ENCODE measurements at places on chromosomes 5 and 9.

GRCh38 chr5:177403792-177404640, 3.6 kb upstream of the PFN3 start:
- DNase-seq, result no peak

- DNase-seq, result no peak
These were observed 3.4 kb upstream of the SLC46A2 start for GRCh38 chr9:112894041-112894440.

GRCh38 chr5:7871653-7872052, 2.7 kb downstream of the MTRR start:
- no peak for DNase-seq

- DNase-seq, result no peak
These were observed 133.4 kb downstream of the PAM start for GRCh38 chr5:102888483-102888882.

GRCh38 chr9:74304598-74304997, 192.5 kb upstream of the RORB start:
- no peak for DNase-seq

DNA sequence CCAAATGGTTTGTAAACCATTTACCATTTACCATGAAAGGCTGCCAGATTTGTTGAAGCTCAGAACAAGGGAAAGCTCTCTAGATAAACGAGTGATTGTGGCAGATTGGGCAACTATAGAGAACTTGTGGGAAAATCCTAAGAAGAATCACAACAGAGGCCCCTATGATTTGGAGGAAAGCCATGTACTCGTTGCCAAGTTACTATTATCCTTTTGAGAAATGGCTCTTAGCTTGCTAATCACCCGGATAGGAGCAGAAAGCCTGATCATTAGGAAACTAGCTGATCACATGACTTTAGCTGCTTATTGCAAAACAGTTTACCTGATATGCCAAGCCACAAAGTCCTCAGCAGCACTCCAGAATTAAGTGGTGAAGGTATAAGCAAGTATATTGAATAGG, 23.5 kb upstream of the ATG10 start:
- no peak for DNase-seq

- DNase-seq, result no peak
These were observed 1172.9 kb downstream of the CDH12 start for GRCh38 chr5:21680196-21680595.

- DNase-seq, result no peak
These were observed 123.7 kb upstream of the IRX4 start for GRCh38 chr5:2006193-2006970.

DNA sequence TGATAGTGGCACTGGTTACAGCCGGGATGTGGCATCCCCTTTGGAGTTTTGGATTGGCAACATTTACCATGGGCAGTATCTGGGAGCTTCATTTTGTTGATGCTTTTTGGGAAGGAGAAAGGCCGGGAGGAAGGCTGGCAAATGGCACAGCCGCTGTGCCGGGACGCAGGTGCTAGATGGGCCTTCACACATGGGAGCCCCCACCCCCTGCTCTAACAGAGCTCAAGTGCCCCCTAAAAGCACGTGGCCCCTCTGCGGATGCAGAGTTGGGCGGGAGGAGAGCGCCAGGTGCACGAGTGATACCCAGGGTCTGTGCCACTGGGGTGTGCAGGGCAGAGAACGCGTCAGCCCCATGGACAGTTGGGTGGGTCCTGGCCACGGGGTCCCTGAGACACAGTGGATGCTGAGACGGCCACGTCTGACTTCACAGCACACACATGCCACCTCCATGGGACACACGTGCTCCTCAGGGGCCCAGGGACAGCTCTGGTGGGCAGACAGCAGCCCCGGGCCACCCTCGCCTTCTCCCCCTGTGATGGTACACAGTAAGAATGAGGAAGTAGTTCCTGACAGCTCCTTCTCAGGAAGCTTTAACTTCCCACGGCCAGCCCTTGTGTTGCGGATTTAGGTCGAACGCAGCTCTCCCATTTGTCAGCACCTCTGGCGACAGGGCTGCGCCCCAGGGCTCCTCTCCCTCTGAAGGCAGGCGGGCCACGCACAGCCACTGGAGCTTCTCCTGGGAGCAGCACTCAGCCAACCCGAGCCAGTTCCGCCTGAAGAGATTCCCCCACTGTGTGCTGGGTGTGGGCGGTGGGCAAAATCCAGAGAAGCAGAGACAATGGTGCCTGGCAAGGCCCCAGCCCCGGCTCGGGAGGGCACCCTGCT, 10.8 kb downstream of the SLC9A3 start:
- no peak for DNase-seq

DNA sequence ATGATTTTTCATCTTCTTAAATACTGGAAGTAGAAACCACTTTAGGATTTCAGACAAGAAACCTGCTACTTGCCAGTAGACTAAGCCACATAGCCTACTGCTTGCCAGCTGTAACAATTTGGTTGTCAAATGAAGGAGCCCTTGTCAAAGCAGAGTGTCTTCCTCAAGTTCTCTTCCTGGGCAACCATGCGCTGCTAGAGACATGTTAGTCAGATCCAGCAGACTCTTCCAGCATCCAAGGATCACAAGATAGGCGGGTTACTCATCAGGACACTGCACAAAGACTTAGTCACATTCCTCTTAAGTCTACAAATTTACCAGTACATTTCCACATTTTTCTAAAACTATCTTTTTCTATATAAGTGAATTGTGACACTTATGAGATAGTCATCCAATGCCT, 24.4 kb downstream of the SKIC3 start:
- DNase-seq, result no peak
